ENCODE measurements at places on chromosomes 5 and 9.
A peak's percentile ranks its signal among the peaks of the same experiment; 100 is the strongest.

- DNase-seq: peak; percentile 84
Measured at GRCh38 chr5:58925627-58926540, 343.0 kb downstream of the RAB3C start.

DNA sequence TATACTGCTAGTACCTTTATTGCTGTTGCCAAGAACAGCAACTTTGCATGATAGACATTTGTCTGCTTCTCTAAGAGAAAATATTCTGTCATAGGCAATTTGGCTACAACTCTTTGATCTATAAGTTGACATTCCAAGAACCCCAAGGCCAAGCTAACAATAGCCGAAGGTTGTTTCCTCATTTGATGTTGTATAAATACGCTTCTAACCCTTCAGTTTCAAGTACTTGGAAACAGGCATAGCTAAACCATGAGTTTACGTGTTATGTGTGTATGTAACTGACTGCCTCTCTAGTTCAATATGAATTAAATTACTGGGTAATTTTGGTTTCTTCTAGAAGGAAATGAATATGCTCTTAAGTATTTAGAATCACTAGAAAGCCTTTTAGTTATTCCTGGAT is 1034.0 kb downstream of the TLE4 start:
- no peak for DNase-seq

- DNase-seq: no peak
Measured at GRCh38 chr5:140213370-140213983, 38.5 kb downstream of the CYSTM1 start.

GRCh38 chr5:52800394-52801213 is 12.9 kb downstream of the ITGA1 start:
- DNase-seq: no peak

DNA sequence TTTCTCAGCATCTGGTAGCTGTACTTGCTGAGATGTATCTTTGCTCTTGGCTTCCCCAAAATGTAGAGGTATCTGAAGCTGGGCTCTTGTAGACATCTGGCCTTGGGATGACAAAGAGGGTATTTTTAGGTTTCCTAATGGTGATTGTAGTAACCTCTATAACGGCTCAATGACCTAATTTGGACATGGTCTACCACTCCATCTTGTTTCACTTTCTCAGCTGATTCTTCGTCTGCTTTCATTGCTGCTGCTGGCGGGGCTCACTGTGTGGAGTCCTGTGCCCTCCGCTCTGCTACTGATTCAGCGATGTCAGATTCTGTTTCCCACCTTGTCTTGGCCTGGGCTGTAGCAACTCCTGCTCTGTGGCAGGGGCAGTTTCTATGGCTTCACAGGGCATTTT is 12.7 kb upstream of the MARCHF11 start:
- no peak for DNase-seq

DNA sequence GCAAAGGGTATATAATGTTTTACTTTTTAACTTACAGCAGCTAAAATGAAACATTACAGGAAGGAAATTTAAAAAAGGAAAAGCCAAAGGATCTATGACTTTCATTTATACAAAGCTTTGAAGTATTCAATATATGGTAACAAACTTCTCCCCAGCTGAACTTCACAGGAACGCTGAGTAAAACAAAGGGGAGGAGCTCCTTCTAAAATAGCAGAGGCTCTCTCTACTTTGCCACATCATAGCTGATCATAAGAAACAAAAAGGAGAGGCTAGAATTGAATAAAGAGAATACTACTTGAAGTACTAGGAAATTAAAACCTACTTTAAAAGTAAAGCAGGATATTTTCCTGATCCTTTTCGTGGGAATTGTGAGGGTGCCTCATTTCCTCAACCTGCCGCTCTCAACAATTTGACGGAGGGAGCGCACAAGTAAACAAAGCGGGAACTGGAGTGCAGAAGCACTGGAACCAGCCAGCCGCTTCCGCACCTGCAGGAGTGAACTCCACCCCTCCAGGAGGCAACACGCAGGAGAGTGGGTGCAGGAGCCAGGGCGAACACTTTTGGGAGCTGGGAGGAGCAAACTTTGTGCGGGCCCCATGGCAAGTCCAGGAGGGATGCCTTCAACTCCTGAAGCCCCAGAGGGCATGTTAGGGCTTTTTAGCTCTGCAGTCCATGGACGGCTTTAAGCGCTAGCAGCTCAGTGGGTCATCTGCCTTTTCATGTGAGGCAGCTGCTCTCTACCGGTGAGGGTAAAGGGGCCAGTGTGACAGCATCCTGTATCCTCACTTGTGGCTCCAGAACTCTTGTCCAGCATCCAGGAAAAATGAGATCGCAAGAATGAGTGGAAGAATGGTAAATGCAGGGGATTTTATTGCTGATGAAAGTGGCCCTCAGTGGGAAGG is 757.4 kb downstream of the PTPRD start:
- no peak for DNase-seq

DNA sequence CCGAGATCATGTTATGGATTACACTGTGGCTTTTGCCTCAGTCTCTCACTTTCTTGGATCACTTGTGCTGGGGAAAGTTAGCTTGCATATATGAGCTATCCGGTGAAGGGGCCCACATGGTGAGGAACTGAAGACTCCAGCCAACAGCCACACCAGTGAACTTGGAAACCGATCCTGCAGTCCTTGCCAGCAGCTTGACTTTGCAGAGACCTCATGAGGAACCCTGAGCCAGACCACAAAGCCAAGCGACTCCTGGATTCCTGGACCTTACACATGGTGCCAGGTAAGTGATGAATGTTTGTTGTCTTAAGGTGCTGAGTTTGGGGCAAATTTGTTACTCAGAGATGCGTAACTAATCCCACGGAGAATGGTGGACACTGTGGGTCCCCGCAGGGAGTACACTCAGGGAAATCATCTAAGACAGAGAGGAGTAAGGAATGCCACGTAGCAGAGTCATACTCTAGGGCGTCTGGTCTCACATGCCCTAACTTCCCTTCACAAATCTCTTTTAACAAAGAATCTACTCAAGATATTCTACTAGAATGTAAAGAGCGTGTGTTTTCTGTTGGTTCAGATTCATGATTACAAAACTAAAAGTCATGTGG is 76.5 kb upstream of the PJA2 start:
- DNase-seq: peak; percentile 91

DNA sequence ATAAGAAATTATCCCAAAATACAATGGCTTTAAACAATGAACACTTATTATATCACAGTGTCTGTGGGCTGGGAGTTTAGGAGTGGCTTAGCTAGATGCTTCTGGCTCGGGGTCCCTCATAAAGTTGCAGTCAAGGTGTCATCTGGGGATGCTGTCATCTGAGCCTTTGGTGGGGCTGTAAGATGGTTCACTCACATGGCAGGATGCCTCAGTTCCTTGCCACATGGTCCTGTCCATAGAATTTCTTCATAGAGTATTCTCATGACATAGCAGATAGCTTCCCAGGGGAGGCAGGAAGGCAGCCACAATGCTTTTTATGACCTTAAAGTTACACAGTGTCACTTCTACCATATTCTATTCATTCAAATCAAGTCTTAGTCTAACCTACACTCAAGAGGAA is 51.2 kb upstream of the HMHB1 start:
- no peak for DNase-seq

DNA sequence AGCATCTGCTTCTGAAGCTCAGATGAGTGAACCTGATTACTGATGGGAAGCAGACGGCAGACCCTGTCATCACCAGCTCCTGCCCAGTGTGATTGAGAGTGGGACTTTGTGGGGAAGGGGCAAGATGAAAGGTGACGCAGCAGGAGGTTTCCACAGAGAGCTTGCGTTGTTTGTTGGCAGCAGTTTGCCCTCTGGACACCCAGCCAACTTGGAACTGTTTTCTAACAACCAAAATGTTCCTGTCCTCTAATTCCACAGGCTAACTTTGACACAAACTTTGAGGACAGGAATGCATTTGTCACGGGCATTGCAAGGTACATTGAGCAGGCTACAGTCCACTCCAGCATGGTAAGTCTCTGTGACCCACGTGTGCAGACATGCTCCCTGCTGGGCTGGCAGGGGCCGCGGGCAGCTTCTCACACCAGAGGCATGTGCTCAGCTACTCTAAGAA is 20.9 kb downstream of the CYFIP2 start:
- no peak for DNase-seq

DNA sequence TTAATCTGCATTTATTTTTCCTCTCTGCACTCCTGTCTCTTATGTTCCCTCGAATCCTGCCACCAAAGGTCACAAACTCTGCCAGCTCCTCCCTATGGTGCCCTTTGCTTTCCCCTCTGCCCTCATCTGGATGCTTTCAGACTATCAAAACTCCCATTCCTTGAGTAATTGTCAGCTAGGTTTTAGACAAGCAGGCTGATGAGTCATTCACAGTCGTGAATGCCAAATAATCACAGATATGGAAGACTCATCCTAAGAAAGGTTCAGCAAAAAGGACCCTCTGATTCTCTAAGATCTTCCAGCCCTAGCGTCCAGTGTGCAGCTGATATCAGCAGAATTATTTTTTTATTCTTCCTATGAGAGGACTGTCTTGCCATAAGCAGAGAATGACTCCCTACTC is 104.5 kb upstream of the NUDT12 start:
- DNase-seq: no peak

- no peak for DNase-seq
Measured at GRCh38 chr9:127817881-127818434, 15.3 kb downstream of the FPGS start.

- no peak for DNase-seq
Measured at GRCh38 chr9:15293804-15294316, 13.2 kb downstream of the TTC39B start.

DNA sequence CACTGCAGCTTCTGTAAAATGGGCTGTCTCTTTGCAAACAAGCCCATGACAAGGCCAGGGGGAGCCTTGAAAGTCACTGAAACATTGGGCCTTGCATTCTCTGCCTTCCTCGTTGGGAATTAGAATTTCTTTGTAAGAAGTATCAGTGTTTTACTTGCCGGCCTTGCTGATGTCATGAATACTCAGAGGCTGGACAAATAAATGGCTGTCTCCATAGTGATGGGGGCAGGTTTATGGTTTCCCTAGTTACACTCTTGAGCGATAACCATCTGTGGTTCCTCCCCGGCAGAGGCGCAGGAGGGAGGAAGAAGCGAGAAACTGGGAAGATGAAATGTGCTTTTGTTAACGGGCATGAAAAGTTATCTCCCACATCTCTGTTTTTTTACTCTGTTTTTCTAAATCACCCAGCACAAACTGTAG is 272.7 kb upstream of the PANK3 start:
- peak; percentile 64 for DNase-seq

- DNase-seq: no peak
Measured at GRCh38 chr5:51227963-51228470, 155.2 kb upstream of the ISL1 start.

- peak; percentile 60 for DNase-seq
Measured at GRCh38 chr9:120689860-120690259, 24.4 kb downstream of the MEGF9 start.

GRCh38 chr9:133151041-133151440 is 12.7 kb downstream of the GBGT1 start:
- no peak for DNase-seq

GRCh38 chr5:43315263-43315662 is 2.1 kb upstream of the HMGCS1 start:
- DNase-seq: no peak

GRCh38 chr5:27048510-27048909 is 10.1 kb upstream of the CDH9 start:
- no peak for DNase-seq

GRCh38 chr5:58239045-58239444 is 220.8 kb downstream of the PLK2 start:
- no peak for DNase-seq

DNA sequence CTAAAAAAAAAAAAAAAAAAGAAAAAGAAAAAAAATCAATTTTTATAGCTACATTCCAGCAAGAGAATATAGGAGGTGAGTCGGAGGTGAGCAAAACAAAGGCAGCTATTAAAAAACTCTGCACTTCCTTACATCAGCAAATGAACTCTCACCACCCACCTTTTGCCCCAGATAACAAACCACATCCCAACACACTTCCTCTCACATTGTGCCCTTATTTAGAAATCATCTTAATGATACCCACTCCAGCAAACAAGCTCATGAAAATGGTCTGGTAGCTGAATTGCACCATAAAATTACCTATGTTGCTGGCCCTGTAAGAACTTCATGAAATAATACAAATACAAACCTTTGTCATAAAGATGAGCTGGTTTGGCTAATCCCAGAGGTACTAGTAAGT is 82.9 kb downstream of the CEMIP2 start:
- DNase-seq: no peak

DNA sequence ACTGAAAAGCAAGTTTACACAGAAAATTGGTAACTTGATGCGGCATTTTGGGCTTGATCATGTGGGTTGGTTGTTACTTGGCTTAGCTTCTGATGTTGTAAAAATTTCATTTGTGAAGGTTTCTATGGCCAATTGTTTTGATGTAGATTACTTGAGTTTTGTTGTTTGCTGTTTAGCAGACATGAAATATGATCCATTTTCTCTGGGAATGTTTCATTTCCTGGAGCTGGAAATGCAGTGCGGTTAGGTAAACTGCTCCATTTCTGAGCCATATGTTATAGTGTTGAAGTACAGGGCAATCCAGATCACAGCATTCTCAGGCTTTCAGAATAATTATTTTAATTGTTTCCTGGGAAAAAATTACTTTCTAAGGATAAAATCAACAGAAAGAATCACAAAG is 396.9 kb downstream of the ENC1 start:
- DNase-seq: no peak

DNA sequence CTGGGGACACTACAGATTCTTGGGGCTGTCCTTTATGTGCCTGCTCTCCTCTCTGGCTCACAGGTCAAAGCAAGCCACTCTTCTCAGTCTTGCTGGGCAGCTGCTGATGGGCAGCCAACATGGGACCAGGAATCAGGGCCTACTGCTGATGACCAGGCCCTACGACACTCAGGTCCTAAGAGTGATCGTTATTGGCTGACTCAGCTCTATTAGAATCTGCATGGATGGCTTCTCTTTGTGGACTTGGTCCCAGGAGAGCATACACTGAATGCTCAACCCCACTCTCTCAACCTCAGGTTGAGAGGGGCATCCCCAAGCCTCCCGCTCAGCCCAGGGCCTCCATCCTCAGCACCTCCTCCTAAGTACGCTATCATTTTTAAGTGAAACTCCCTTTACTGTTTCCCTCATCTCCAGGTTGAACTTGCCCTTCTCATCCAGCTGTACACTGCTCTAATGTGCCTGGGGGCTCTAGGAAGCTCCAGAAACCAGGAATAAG is 250.8 kb upstream of the PANK3 start:
- no peak for DNase-seq

DNA sequence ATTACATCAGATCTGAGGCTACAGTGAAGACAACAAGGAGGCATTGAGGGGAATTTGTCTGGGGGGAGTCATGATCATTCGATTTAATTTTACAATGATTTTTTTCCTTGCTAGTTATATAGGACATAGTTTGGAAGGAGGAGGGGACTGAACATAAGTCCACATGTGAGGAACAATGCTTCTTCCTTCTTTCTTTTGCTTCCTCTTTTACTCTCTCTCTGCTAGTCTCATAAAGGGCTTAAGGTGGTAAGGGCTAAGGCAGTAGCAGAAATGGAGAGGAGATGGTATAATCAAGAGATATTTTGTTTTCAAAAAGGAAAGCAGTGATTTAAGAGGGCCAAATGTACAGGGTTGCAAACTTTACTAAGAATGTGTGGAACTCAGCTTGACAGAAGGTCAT is 64.3 kb downstream of the GRIN3A start:
- no peak for DNase-seq

- peak; percentile 64 for DNase-seq
Measured at GRCh38 chr5:19928562-19929421, 59.2 kb downstream of the CDH18 start.

Data from astrocyte of the cerebellum (primary cell).